ENCODE measurements at places on chromosomes 11 and 22.

DNA sequence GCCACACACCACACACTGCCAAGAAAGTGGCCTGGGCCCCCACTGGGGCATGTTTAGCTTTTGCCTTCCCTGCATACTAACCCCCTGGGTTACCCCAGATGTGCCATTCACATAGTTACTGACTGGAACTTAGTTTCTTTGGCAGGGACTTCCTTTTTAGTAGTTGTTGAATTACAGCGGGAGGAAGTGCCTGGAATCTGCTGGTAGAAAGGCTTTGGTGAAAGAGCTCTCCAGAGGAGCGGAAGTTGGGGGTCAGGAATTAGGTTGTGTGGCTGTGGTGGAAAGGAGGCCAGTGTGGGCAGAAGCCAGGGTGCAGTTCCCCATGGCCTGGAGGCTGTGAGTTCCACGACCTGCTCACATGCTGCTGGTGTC, 69.0 kb downstream of the MED15 start:
- DNase-seq = no peak

- DNase-seq = no peak
These were observed 59.5 kb downstream of the NECTIN1 start for GRCh38 chr11:119669487-119669886.

GRCh38 chr11:73239571-73240189, 21.6 kb downstream of the P2RY2 start:
- no peak for DNase-seq

- no peak for DNase-seq
These were observed 355 bp upstream of the AP1B1 start for GRCh38 chr22:29388759-29389090.

GRCh38 chr11:70399681-70400112, 1.4 kb downstream of the CTTN start:
- DNase-seq = no peak

GRCh38 chr22:17110791-17111550, 10.2 kb downstream of the TMEM121B start:
- DNase-seq = no peak

DNA sequence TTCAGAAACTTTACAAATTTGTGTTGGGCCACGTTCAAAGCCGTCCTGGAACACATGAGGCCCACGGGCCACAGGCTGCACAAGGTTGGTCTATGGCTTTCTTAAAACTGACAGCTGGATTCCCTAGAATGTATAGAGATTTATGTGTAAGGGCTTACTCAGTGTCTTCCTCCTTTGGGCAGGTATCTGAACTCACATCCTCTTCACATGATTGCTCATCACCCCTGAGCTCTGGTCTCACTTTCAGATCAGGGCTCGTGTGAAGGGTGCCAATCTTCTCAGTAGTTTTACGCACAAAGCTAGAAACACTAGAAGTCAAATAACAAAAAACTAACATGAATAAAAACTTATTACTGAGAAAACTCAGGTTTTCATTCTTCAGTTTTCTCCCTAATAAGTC, 27.1 kb downstream of the HPS5 start:
- no peak for DNase-seq

DNA sequence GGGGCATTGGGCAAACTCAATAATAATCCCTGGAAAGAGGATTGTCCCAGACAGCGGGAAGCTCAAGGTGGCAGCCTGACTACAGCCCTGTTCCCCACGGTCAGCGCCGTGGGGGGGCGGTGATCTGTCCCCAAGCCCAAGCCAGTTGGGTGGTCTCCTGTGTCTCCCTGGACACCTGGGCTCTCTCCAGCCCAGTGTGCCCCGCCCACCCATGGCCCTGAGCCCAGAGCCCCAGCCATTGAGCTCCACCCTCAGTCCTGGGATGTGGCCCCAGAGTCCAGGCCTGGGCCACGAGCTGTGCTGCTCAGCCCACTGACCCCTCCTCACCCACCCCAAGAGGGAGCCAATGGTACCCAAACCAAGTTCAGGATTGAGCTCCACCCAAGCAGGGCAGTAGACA, 27.9 kb upstream of the PDE2A start:
- DNase-seq = no peak

DNA sequence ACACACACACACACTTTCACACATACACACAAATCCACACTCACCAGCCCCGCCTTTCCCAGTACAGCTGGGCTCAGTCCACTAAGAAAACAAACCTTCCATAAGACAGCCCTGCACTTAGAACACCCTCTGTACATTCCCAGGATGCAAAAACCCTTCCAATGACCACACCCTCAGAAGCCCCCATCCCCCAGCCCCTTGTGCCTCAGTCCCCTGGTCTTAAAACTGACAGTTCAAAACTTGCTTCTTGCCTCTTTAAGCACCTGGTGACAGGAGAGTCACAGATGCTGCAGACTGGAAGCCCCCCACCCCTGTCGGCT, 23.0 kb downstream of the APLNR start:
- DNase-seq = no peak

GRCh38 chr11:40161854-40162410, 1297.5 kb downstream of the LRRC4C start:
- DNase-seq = no peak

DNA sequence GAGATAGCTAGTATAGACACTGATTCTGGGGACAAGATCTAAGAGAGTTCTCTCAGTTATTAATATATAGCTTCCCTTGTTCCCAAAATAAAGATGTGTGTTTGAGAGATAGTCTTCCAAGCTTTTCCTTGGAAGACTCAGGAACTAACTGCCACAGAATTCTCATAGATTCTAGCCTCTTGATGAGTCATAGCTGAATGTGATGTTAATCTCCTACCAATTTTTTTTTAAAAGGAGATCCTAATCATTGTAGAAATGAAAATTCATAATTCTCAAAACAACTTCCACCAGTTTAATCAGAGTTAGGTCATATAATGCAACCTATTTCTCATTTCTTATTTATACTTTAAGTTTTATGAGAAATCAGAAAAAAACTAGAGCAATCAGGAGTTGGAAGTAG, 148.8 kb downstream of the JRKL start:
- no peak for DNase-seq
